K562 (cell line): ENCODE measurements at places on chromosomes 6 and 20. TPM values are rescaled to one million over a fixed set of nuclear protein-coding genes. Genes with fewer than 3 reads are reported as not detected.
A peak's percentile ranks its signal among the peaks of the same experiment; 100 is the strongest.

The TLDC2 gene
- total RNA-seq, result not detected in 2 replicates

The SLC17A1 gene
- total RNA-seq, result not detected in 2 replicates

The AGPAT1 gene
- total RNA-seq, result 107 and 109 TPM in 2 replicates

The KCNQ2 gene
- 0.13 and 0.40 TPM in 2 replicates for total RNA-seq

The SFTA2 gene
- total RNA-seq, result 0.78 TPM in 1 of 2 replicates, not detected in the other

The ANGPT4 gene
- total RNA-seq, result not detected in 2 replicates

The GPR6 gene
- total RNA-seq, result not detected in 2 replicates

The MACROD2 gene
- not detected in 2 replicates for total RNA-seq

The AIF1 gene
- 9.2 and 9.4 TPM in 2 replicates for total RNA-seq

The TAGAP gene
- total RNA-seq, result 0.07 and 0.27 TPM in 2 replicates

The FNDC1 gene
- not detected in 2 replicates for total RNA-seq

The OLIG3 gene
- total RNA-seq, result not detected in 2 replicates

DNA sequence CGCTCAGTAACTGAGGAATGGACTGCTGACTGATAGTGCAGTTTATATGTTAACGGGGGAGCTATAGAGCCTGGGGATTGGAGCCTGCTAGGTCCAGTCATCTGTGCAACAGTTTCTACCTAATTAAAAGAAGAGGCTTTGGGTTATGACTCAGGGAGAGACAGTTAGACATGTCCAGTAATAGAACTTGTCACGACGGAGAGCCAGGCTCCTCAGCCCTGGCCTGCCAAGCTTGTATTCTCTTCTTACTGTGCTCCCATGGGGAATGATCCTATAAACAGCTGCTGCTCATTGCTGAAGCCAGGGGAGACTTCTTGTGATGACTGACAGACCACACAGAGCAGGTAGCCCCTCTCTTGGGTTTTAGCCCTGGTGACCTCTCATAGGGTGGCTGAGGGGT, 69.3 kb downstream of the SYNJ2 start:
- H3K27me3 ChIP-seq, result no peaks in the 10 kb centered on the region
- H3K36me3 ChIP-seq, result peaks cover 2% of the 10 kb centered on the region; the same call in 2 of the 3 replicates
- peaks cover 17% of the 10 kb centered on the region for H3K4me1 ChIP-seq
- H3K4me3 ChIP-seq, result no peak overlapping the region

- H3K36me3 ChIP-seq, result no peaks in the 10 kb centered on the region
- H3K4me3 ChIP-seq, result no peak overlapping the region
- DNase-seq, result peak; percentile 67
- H3K27me3 ChIP-seq, result no peaks in the 10 kb centered on the region
- H3K4me1 ChIP-seq, result no peaks in the 10 kb centered on the region; the same call in 1 of the 2 replicates
- H3K27ac ChIP-seq, result no peak overlapping the region
Observed at GRCh38 chr6:135506270-135506997, 8.9 kb upstream of the AHI1 start.

- H3K27ac ChIP-seq, result no peak overlapping the region
- no peaks in the 10 kb centered on the region for H3K27me3 ChIP-seq
- DNase-seq, result no peak
- H3K36me3 ChIP-seq, result peaks cover 4% of the 10 kb centered on the region; the same call in 2 of the 3 replicates
- no peak overlapping the region for H3K4me3 ChIP-seq
- H3K4me1 ChIP-seq, result no peaks in the 10 kb centered on the region
Observed at GRCh38 chr6:143125864-143126573, 65.3 kb downstream of the AIG1 start.

DNA sequence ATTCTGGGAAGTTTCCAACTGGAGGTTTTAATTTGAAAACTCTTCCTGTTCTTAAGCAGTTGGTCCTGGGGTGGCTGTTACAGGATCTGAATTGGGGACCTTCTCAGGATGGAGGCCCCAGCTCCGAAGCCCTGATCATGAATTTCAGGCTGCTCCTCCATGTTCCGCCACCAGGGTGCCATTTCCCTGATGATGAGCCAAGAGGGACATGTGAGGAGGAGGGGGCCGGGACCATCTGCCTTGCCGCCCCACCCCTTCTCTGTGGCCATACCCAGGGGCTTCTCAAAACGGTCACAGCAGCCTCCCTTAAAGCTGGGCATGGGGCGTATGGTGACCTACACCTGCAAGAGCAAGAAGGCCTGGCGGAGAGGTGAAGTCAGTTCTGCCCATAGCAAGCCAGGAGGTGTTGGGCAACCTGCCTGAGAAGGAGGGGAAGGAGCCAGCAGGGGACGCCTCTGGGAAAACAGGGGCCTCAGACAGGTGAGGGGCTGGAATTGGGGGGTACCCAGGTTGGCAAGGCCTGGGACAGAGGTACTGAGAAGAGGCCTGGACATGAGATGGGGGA, 3.6 kb upstream of the BAK1 start:
- peaks cover 25% of the 10 kb centered on the region for H3K4me1 ChIP-seq
- DNase-seq, result peak; percentile 73
- no peak overlapping the region for H3K27ac ChIP-seq
- no peaks in the 10 kb centered on the region for H3K36me3 ChIP-seq
- no peaks in the 10 kb centered on the region for H3K27me3 ChIP-seq
- H3K4me3 ChIP-seq, result no peak overlapping the region

- no peak for DNase-seq
- H3K4me3 ChIP-seq, result no peak overlapping the region
- no peak overlapping the region for H3K27ac ChIP-seq
Observed at GRCh38 chr6:141552463-141552862, 580.3 kb upstream of the GJE1 start.

DNA sequence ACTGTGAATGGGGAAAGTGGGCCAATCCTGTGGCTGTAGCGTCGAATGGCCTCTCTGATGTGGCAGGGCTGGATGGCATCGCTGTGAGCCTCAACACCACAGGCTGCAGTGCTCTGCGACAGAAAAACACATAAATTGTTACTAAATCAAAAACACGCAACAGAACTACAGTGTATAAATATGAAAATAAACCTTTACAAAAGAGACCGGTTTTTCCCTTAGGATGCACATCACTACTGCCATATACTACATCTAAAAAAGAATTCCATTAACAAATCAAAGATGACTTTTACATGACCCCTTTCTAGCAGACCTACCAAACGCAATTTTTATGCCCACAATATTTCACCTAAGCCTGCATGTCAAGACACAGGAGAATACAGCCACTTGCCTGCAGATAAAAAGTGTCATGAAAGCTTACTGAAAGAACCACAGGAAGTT, 395.5 kb upstream of the RUNX2 start:
- H3K36me3 ChIP-seq, result no peaks in the 10 kb centered on the region
- no peak for DNase-seq
- H3K27me3 ChIP-seq, result no peaks in the 10 kb centered on the region
- H3K4me1 ChIP-seq, result no peaks in the 10 kb centered on the region

DNA sequence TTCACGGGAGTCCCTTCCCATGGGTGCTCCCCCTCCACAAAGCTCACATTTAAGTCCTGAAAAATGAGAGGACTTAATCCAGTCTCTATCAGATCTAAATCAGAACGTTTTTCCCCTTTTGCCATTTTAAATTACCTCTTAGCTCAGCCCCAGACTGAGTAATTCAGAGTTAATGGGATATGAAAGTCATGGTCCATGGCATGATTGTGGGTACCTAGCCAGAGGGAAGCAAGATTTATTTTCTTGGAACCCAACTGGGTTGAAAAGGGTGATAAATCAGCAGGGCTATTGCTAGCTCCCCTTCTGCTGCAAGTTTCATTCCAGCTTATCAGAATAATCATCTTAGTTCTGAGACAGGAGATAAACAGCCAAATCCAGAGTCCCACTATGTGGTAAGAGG, 320.2 kb upstream of the CHD6 start:
- no peak overlapping the region for H3K4me3 ChIP-seq
- no peaks in the 10 kb centered on the region for H3K27me3 ChIP-seq
- H3K4me1 ChIP-seq, result 0 out of 3 replicates have a peak, but pooled peaks cover 4% of the 10 kb centered on the region
- H3K27ac ChIP-seq, result no peak overlapping the region
- no peak for DNase-seq

GRCh38 chr20:37271421-37271768, 9.8 kb upstream of the GHRH start:
- no peaks in the 10 kb centered on the region for H3K36me3 ChIP-seq
- no peak for DNase-seq
- H3K4me1 ChIP-seq, result peaks cover 23% of the 10 kb centered on the region
- no peak overlapping the region for H3K4me3 ChIP-seq

DNA sequence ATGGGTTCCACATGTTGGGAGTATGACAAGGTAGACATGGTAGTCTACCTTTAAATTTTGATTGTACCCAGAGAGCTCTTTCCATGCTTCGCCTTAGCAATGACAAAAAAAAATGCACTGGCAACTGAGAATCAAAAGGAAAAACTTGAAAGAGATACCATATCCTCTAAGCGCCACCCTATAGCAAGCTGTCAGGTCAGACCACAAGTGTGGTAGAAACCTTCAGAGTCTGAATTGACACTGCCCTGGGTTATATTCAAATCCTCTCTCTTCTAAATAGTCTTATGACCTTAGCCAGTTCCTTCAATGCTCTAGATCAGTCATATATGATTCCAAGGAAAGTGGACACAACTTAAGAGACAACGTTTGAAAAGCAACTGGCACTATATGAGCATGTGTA, 45.6 kb upstream of the SMLR1 start:
- no peak overlapping the region for H3K4me3 ChIP-seq
- DNase-seq, result no peak
- H3K36me3 ChIP-seq, result no peaks in the 10 kb centered on the region
- H3K27me3 ChIP-seq, result no peaks in the 10 kb centered on the region
- no peaks in the 10 kb centered on the region for H3K4me1 ChIP-seq

- no peaks in the 10 kb centered on the region for H3K36me3 ChIP-seq
- no peak for DNase-seq
- H3K4me1 ChIP-seq, result no peaks in the 10 kb centered on the region
- H3K27me3 ChIP-seq, result no peaks in the 10 kb centered on the region; the same call in 2 of the 3 replicates
- no peak overlapping the region for H3K27ac ChIP-seq
Observed at GRCh38 chr6:39170389-39170788, 55.4 kb upstream of the SAYSD1 start.

- H3K36me3 ChIP-seq, result no peaks in the 10 kb centered on the region
- H3K27ac ChIP-seq, result no peak overlapping the region
- no peaks in the 10 kb centered on the region for H3K4me1 ChIP-seq
Observed at GRCh38 chr6:72720464-72720863, 98.6 kb downstream of the KCNQ5 start.

DNA sequence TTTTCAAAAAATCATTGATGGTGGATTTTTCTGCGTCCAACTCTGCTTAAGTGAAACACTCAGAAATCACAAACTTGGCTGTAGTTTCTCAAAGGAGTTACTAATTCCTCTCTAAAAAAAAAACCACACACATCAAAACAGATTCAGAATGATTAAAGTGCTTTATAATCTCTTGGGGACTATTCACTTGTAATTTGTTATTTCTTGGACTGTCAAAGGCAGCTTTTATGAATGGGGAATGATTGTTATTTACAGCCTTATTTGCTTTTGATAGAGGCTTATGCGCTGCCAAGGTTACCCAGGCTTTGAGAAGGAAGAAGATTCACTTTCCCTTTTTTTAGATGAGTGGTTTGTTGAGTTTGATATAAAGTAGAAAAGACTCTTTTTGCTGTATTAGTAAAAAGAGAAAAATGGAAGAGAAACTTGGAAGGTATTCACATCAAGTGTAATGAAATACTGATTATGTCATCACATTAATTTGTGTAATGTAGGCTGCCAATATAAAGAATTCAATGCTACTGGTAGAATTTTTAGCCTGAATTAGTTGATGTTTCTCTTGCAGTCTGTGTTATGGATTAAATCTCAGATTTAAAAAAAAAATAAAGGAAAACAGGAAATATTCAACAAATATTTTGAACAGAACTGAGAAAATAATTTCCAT, 381.0 kb upstream of the SASH1 start:
- no peak overlapping the region for H3K4me3 ChIP-seq
- no peak overlapping the region for H3K27ac ChIP-seq
- DNase-seq, result no peak
- no peaks in the 10 kb centered on the region for H3K4me1 ChIP-seq
- no peaks in the 10 kb centered on the region for H3K36me3 ChIP-seq
- no peaks in the 10 kb centered on the region for H3K27me3 ChIP-seq

DNA sequence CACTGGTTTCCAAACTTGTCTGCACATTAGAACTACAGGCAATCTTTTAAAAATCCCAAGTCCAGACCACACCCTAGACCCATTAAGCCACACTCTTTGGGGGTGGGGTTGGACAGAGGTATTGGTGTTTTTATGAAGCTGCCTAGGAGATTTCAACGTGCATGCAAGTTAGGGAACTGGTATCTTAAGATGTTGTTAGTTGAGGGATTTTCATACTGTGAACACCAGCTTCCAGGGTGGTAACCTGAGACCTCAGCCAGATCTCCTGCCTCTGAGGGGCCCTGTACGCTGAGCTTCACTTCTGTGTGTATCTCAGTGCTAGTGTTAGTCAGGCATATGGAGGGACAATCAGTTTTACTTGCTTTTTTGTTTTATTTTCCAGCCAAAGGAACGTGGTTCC, 138.0 kb downstream of the UTRN start:
- DNase-seq, result no peak
- H3K4me1 ChIP-seq, result no peaks in the 10 kb centered on the region
- H3K36me3 ChIP-seq, result no peaks in the 10 kb centered on the region
- H3K4me3 ChIP-seq, result no peak overlapping the region
- H3K27ac ChIP-seq, result no peak overlapping the region

DNA sequence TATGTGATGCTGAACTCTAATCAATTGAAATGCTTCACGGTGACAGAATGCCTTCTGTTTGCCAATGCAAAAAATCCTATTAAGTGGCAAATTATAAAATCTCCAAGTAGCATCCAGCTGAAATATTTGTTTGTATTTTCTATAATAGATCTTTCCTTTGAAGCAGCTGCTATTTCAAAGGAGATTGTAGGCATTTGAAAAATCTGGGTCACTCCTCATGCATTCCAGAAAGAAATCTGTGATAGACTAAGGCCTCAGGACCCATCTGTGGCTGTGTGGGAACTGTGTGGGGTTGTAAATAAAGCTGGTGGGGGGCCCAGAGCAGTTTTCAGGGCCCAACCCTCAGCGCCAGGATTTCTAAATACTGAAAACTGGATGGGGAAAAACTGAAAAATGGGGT, 216.9 kb upstream of the ARG1 start:
- no peak overlapping the region for H3K4me3 ChIP-seq
- H3K36me3 ChIP-seq, result no peaks in the 10 kb centered on the region
- no peak for DNase-seq
- H3K27me3 ChIP-seq, result no peaks in the 10 kb centered on the region
- H3K4me1 ChIP-seq, result no peaks in the 10 kb centered on the region

DNA sequence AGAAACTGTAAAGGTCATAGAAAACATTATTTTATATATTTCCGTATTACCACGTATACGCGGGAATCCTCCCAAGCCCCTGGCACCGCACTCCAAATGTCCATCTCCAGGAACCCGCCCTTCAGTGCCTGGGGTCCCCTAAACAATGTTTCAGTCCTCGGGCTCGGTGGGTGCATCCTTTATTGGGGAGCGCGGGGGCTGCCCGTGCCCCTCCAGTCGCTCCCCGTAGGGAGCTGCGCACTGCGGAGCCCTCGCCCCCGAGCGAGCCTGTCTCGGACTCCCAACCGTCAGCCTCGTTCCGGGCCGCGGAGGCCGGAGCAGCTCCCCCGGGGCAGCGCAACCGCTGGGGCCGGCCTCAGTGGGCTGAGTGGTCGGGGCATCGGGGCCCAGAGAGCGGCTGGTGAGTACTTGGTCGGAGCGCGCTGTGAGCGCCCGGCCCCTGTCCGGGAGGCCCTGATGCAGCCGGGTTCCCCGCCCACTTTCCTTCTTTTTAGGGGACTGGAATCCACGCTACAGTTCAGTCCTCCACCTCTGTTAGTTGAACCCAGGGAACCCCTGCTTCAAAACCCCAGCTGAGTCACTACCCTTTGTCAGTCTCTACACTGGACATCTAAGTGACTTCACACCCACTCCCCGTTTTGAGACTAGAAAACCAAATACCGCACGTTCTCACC, at the start of gene DNAH8:
DNAH8 (plus strand) TSS at position 296 of the 674 bp plus-strand sequence. CDS start 7,499 bp downstream, outside the sequence.
- H3K4me3 ChIP-seq, result no peak within 1 kb of the TSS
- no peaks in the 10 kb centered on the region for H3K36me3 ChIP-seq
- no peak within 1 kb of the TSS for H3K27ac ChIP-seq
- peaks cover 3% of the 10 kb centered on the region; the same call in 1 of the 3 replicates for H3K4me1 ChIP-seq
